T-helper 2 cell (primary cell): ENCODE measurements at places on chromosomes 3 and 15.

DNA sequence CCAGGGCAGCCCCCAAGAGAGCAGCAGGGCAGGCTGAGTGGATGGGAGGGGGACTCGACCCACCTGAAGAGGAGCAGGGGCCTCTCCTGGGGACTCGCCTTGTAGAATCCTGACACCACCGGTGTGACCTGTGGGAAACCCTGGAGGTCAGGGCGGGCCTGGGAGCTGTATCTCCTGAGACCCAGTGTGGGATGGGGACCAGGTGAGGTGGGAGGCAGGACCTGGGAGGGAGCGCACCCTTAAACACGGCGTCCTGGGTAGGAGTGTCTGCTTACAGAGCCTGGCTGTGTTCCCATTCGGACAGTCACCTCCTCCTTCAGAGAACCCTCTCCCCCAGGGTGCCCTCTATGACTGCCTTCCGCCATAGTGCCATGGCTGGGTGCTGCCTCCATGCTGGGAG lies 27.1 kb downstream of the C15orf39 start:
- DNase-seq = no peak

- DNase-seq = no peak
Measured at GRCh38 chr3:42652611-42653302, 740 bp upstream of the ZBTB47 start.

- DNase-seq = no peak
Measured at GRCh38 chr3:183182732-183183610, 20.4 kb upstream of the LAMP3 start.

GRCh38 chr15:32649342-32649741 lies 7.8 kb downstream of the SCG5 start:
- no peak for DNase-seq

DNA sequence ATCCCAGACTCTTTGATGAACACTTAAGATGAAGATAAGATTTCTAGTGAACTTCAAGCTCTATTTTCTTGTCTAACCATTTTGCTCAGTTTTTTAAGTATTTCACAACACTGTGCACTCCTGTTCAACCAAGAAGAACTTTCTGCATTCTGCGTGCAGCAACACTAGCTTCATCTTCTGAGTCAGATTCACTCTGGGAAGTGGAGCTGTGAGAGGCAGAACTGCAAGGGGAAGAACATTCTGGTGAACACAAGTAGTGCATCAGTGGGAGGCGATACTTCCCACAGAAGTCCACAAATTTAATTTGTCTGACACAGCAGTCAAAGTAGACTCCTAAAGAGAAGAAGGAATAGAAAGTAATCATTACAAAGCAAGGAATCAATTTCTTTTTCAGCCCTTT lies 18.1 kb downstream of the LRRC58 start:
- no peak for DNase-seq

DNA sequence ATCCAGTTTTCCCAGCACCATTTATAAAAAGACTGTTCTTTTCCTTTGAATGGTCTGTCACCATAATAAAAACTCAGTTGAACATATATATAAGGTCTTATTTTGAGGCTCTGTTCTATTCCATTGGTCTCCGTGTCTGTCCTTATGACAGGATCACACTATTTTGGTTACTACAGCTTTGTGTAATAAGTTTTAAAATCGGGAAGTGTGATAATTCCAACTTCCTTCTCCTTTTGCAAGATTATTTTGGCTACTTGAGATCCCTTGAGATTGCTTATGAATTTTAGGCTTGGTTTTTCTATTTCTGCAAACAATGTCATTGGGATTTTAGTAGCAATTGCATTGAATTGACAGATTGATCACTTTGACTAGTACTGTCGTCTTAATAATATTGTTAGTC lies 35.7 kb downstream of the SACM1L start:
- no peak for DNase-seq
